ENCODE measurements at places on chromosomes 4 and X.

GRCh38 chr4:175540732-175541131, 271.3 kb downstream of the GPM6A start:
- DNase-seq: no peak

DNA sequence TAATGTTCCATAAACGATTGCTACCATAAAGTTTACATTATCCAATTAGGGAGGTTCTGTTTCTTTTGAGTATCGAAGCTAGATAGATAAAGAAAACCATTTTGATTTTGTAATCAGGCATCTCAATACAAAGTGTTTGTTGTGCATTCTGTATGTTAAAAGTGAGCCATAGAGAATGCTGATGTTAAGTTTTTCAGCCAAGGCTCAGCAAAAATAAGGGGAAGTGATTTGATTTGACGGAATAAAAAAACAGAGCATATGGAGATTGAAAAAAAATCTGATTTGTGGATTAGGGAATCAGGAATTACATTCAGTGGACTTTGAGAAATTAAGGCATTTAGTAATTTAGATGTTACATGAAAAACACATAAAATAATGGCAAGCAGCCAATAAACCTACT, 314.8 kb downstream of the PPP3CA start:
- DNase-seq: no peak

DNA sequence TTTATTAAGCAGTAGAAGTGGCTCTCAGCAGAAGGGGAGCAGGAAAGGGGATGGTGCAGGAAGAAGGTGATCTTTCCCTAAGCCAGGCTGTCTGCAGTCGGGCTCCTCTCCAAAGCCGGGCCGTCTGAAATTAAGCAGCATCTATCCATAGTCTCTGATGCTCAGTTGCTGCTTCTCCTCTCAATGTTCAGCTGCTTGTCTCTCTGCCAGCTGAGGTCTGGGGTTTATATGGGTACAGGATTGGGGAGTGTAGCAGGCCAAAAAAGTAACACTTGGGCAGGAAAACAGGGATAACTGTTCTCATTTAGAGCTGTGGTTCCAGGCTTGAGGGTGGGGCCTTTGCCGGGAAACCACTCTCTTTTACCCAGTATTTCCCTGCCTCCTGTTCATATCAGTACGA, 39.2 kb upstream of the CCKAR start:
- DNase-seq: no peak

GRCh38 chr4:109574443-109574850, 14.4 kb downstream of the MCUB start:
- no peak for DNase-seq

DNA sequence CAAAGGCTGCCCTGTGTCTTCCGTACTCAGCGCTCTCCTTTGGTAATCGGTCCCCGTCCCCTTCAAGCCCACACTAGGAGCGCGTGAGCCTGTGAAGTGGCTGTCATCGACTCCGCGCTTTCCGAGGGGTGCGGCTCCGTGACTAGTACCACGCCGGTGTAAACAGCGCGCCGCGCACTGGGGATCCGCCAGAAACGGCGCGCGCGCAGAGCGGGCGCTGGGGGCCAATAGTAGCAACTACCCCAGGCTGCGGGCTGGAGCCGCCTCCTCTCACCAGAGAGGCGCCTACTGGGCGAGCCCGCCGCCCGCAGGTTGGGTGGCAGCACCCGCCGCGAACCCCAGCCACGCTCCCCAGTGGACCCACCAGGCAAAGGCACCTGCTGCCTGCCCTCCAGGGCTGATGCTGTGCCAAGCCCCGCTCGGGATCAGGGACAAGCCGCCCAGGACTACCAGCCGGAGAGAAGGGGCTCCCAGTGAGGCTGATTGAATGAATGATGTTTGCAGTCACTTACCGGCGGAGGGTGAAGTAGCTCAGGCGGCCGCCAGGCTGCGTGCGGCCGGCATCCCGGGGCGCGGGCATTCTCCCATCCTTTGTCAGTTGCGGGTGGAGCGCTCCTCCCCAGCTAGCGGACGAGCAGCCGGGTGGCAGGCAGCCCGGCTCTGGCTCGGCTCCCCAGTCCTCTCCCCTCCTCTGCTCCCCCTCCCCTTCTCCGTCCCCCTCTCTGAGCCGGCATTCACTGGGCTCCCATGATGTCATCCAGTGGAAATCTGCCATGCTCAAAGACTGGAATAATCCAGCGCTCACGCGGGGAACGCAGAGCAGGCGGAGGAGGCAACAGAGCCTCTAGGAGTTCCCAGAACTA, 370.3 kb upstream of the SMIM31 start:
- peak; percentile 44 for DNase-seq

GRCh38 chr4:166493924-166494345, 620.9 kb downstream of the TLL1 start:
- no peak for DNase-seq

DNA sequence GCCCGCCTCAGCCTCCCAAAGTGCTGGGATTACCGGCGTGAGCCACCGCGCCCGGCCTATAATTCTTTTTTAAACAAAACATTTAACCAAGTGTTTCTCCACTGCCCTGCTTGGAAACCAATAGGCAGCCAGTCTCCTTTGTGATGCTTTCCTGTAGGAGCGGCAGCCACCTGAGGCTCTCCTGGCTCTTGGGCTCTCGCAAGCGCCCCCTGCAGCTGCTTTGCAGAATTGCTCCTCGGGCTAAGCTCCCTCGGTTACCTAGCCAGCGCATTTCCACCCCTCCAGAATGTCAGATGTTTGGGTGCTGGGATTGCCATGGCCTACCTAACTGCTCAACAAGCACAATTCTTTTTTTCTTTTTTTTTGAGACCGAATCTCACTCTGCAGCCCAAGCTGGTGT, 7.7 kb downstream of the S100P start:
- no peak for DNase-seq

- DNase-seq: no peak
Observed at GRCh38 chrX:134645936-134646543, 12.2 kb downstream of the PLAC1 start.

DNA sequence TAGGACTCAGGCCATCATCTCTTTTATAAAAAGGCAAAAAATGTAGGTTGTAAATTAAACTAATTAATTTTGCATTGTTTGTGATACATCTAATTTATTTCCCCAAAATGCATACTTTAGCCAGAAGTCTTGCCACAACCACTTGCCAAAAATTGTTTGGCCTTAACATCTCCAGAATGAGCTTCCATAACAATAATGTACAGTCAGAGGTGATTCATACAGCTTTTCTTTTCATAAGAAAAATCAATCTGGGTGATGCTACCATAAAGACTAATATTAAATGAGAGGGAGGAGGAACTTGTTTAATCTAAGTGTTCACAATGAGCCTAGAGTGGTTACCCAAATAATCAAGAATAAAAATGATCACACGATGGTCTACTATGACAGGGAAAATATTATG, 59.3 kb downstream of the AMMECR1 start:
- no peak for DNase-seq

DNA sequence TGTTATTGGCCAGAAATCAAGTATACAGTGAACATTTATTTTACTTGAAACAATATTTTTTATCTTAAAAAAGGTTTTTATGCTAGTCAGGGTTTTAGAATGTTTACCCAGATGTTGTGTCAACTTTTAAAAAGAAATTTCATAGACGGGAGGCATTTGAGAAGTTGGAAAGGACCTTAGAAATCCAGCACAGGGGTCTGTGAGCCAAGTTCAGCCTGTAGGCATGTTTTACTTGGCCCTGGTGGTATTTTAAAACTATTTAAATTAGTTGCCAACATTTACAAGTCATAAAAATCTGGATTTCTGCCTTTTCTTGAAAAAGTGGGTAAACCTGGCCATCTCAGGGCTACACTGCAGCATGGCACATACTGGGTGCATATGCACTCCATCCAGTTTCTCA, 25.5 kb upstream of the FHL1 start:
- DNase-seq: no peak

GRCh38 chrX:69085151-69085550, 80.1 kb downstream of the PJA1 start:
- no peak for DNase-seq

- DNase-seq: no peak
Observed at GRCh38 chrX:111830571-111830970, 45.4 kb upstream of the TRPC5OS start.

DNA sequence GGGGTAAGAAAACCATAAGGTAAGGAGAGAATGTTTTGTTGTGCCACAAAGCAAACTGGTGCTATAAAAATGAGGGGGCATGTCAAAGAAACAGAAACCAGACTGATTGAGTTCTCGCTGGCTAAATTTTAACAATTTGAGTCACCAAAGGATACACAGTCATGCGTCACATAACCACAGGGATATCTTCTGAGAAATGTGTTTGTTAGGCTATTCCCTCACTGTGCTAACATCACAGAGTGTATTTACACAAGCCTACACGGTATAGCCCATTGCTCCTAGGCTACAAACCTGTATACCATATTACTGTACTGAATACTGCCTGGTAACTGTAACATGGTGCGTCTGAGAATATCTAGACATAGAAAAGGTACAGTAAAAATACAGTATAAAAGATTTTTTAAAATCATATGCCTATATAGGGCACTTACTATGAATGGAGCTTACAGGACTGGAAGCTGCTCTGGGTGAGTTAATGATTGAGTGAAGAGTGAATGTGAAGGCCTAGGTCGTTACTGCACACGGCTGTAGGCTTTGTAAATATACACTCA, 50.1 kb downstream of the FBXW7 start:
- DNase-seq: no peak

GRCh38 chrX:87661761-87662160, 144.2 kb downstream of the KLHL4 start:
- no peak for DNase-seq

GRCh38 chr4:173910891-173911290, 372.6 kb downstream of the FBXO8 start:
- DNase-seq: no peak

- no peak for DNase-seq
Observed at GRCh38 chrX:149467461-149467860, 37.6 kb downstream of the IDS start.

- no peak for DNase-seq
Observed at GRCh38 chr4:7276515-7276914, 84.2 kb downstream of the SORCS2 start.

- DNase-seq: no peak
Observed at GRCh38 chrX:17027931-17028330, 81.5 kb downstream of the REPS2 start.

DNA sequence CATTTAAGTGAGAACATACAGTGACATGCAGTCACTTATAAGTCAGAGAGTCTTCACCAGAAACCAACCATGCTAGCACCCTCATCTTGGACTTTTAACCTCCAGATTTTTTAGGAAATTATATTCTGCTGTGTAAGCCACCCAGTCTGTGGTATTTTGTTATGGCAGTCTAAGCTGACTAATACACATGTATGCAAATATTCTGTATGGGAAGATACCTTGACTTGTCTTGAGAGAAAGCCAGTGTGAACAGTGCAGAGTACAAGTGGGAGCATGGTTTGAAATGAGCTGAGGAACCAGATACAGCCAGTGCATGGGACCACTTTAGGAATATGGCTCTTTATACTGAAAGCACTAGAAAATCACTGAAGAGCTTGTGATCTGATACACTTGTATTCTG, 110.4 kb upstream of the MAP9 start:
- no peak for DNase-seq

DNA sequence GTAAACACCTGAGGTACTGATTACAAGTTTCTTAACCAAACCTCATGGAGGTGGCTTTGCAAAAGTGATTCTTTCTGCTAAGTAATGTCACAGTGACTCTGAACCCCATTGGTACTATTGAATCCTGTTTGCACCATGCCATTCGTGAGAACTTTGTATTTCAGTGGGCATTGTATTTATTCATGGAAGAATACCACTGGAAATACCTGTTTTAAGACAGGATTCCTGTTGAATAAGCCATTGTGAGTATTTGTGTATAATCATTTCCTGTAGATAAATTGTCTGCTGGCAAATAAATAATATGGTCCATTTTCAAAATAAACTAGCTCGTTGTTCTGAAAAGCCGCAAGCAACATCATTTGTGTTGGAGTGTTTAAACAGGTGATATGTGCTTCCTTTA, 136.4 kb upstream of the GUCY1A1 start:
- no peak for DNase-seq

DNA sequence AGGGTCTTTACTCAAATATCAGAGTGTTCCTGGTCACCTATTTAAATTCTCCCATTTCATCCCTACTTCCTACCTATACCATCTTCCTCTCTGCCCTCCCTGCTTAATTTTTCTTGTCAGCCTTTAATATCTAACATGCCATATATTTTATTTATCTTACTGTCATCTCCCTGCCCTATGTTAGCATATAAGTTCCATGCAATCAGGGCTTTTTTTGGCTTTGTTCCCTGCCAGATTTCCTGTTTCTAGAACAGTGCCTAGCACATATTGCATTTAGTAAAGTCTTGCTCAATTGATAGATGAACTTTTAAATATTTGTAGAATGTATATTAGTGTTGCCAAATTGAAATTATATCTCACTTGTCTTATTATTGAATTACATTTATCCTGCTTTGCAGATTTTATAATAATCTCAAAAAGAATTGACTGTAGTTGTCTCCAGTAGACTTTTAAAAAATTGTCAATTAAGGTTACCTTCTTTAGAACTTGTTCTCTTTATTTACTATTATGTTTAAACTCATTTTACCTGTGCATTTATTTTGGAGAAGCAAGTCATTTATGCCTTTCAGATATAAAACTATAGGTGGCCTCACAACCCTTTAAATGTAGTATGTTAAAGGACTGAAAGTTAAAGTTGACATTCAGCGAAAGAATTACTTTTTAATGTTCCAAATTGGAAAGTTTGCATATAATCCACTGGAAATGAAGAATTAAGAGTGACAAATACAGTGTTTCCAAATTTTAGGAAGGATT, 108.2 kb upstream of the BMPR1B start:
- no peak for DNase-seq

- DNase-seq: no peak
Observed at GRCh38 chrX:40043895-40044294, 53.9 kb downstream of the BCOR start.

DNA sequence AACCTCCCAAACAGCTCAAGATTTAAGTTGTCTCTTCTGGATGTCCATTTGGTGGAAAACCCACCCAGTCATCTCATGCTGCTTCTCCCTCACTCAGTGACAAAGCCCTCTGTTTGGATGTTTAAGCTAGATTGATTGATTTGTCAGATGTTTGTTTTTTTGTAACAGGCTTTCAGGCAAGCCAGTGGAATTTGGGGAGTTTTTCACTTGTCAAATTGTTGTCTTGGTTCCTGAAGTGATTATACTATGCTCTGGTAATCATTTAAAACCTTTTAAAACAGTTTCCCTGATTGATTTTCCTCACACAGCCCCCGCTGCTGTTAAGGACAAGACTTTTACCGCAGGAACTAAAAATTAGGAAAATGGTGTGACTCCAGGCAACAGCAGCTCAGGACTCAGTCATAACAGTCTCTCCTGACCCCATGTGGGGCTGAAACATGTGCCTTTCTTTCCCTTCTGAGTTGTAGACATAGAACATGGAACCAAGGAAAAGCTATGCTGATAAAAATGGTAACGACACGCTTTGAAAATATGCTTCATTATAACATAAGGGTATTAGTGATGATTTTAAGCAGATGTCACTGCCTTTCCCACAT, 40.8 kb upstream of the SETD7 start:
- DNase-seq: no peak

- DNase-seq: no peak
Observed at GRCh38 chr4:87857789-87858188, 25.0 kb downstream of the MEPE start.
